ENCODE measurements at places on chromosomes 5 and 9. TPM values are rescaled to one million over a fixed set of nuclear protein-coding genes. Genes with fewer than 3 reads are reported as not detected.

The GLE1 gene
- 21.2 TPM for total RNA-seq

The GRK6 gene
- 19.7 TPM for total RNA-seq

The SPATA31D4 gene
- not detected for total RNA-seq

The OLFML2A gene
- total RNA-seq, result 1.3 TPM

The CFAP77 gene
- total RNA-seq, result 0.13 TPM

The SPINK7 gene
- total RNA-seq, result not detected
